ENCODE measurements at places on chromosomes 2 and 18.
A peak's percentile ranks its signal among the peaks of the same experiment; 100 is the strongest.

DNA sequence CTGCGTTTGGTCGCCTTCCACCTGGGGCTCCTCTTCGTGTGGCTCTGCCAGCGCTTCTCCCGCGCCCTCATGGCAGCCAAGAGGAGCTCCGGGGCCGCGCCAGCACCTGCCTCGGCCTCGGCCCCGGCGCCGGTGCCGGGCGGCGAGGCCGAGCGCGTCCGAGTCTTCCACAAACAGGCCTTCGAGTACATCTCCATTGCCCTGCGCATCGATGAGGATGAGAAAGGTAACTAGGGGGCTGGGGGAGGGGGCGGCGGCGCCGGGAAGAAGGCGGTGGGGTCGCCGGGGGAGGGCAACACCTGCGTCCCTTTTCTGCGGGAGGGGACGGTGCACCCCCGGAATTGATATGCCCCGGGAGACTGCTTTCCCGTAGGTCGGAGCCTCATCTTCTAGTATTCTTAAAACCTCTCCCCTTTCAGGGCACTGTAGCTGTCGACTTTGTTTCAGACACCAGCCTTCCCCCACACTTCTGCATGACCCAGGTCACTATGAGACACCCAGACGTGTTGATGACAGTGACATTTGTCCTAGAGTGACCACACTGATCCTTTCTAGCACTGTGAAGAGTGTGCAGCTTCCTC lies 755 bp downstream of the SPAST start:
- peak; percentile 25 for DNase-seq

GRCh38 chr2:191631754-191632153 lies 46.2 kb upstream of the NABP1 start:
- DNase-seq: no peak

DNA sequence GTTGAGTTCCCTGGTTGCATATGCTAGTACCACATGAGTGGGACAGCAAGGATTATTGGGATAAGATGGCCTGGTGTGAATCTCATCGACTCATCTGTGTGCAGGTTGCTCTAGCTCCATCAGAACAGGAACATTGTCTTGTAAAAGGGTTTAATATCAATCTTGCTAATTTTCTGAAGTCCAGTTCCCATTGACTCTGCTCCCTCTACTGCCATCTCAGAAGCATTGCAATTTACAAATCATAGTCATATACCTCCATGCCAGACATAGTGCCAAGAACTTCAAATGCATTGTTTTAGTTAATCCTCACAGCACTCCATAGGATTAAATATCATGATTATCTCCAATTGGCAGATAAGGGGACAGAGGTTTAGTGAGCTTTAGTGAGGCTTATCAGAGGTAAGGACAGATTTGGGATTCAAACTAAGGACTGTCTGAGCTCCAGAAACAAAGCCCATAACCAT lies 4.8 kb upstream of the STAT4 start:
- DNase-seq: peak; percentile 51

DNA sequence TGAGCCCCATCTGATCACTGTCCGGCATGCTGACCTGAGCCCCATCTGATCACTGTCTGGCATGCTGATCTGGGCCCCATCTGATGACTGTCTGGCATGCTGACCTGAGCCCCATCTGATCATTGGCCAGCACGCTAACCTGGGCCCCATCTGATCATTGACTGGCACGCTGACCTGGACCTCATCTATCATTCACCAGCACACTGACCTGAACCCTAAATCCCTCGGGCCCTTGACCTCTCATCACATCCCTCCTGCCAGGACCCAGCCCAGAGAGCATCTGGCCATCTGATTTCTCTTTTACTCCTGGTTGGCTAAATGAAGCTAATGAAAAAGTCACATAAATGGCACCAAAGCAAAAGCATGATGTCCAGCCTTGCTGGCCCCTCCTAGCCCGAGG lies 207.1 kb downstream of the NDUFA10 start:
- no peak for DNase-seq

GRCh38 chr2:134671513-134671912 lies 47.3 kb downstream of the TMEM163 start:
- DNase-seq: no peak

GRCh38 chr2:6748406-6749067 lies 117.2 kb downstream of the CMPK2 start:
- no peak for DNase-seq

GRCh38 chr2:73984203-73984921 lies at the start of gene TET3:
TET3 (plus strand) TSS chr2:73984910; CDS start chr2:73986404, 1,494 bp downstream.
- DNase-seq: peak; percentile 74

DNA sequence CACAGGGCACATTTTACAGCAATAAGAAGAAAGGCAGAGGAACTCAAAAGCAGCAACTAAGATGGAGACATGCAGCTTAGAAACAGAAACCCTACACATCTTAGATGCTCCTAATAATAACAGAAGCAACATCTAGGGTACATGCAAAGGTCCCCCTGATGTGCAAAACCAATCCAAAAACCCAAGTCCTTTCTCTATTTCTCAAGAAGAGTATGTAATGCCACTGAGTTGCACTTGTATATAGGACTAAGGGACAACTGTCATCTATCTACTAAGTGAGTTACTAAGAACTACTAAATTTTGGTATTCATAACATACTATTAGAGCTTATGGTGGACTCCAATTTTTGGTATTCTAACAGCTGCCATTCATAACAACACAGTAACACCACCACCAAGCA lies 28.4 kb downstream of the HNRNPLL start:
- DNase-seq: no peak

- peak; percentile 49 for DNase-seq
Observed at GRCh38 chr18:22703883-22704585, 229.1 kb upstream of the RBBP8 start.

- DNase-seq: no peak
Observed at GRCh38 chr2:99365661-99366060, 28.5 kb downstream of the EIF5B start.

- DNase-seq: peak; percentile 17
Observed at GRCh38 chr2:158011055-158011771, 90.5 kb upstream of the UPP2 start.

GRCh38 chr2:43224571-43225092 lies 1.8 kb downstream of the ZFP36L2 start:
- DNase-seq: peak; percentile 51

DNA sequence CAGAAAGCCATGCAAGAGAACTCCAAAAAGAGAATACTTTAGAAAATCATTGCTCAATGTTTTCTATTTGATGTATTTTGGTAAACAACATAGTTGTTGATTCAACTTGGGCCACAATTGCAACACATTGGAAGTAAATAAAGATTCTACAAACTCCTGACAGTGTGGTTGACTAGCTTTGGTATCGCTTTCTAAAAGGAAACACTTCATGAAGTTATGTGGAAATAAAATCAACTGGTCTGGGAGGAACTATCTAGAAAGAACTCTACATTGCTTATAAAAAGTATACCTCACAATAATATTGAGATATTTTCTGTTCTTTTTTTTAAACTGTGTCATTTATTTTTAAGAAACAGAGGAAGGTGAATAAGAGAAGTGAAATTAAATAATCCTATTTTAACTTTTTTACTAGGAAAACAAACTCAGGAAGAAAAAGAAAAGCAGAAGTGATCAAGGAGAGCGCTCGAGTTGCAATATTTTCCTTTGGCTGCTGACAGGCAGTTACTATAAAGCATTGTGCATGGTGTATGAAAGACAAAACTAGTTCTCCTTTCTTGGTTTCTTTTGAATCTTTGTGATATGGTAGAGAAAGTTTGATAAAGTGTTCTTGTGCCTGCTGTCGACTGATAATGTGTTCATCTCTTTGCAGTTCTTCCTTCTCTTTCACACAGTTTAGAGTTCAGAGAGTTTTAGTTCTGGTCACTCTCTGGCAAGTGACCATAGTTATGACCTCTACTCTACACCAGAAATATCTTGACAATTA lies 3.0 kb downstream of the DHRS9 start:
- DNase-seq: peak; percentile 28

- no peak for DNase-seq
Observed at GRCh38 chr2:218623366-218623705, 15.6 kb downstream of the PLCD4 start.

DNA sequence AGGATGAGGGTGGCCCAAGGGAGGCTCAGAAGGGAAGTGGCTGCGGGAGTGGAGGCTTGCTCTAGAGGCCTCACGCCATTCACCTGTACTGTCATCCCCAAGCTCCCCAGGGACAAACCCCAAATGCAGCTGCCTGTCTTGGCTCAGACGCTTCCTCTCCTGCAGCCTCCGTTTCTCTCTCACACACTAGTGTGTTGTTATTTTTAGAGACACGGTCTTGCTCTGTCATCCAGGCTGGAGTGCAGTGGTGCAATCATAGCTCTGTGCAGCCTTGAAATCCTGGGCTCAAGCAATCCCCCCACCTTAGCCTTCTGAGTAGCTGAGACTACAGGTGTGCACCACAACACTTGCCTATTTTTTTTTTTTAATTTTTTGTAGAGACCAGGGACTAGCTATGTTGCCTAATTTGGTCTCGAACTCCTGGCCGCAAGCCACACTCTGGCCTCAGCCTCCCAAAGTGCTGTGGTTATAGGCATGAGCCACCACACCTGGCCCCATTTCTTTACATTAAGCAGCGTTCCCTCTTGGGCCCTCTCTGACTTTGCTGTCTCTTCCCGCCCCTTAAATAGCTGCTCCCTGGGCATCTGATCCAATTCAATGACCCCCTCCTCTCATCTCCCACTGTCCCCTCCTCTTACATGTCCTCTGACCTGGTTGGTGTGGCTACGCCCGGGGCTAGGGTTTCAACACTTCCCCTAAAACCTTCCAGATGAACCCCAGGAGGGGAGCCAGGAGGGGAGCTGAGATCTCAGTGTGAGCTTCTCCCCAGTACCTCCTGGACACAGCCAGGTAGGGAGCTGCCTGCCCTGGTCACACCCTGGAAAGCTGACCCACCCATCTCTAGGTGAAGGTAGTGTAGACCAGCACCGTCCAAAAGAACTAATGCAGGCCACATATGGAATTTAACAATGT lies 24.0 kb upstream of the LOXHD1 start:
- no peak for DNase-seq

DNA sequence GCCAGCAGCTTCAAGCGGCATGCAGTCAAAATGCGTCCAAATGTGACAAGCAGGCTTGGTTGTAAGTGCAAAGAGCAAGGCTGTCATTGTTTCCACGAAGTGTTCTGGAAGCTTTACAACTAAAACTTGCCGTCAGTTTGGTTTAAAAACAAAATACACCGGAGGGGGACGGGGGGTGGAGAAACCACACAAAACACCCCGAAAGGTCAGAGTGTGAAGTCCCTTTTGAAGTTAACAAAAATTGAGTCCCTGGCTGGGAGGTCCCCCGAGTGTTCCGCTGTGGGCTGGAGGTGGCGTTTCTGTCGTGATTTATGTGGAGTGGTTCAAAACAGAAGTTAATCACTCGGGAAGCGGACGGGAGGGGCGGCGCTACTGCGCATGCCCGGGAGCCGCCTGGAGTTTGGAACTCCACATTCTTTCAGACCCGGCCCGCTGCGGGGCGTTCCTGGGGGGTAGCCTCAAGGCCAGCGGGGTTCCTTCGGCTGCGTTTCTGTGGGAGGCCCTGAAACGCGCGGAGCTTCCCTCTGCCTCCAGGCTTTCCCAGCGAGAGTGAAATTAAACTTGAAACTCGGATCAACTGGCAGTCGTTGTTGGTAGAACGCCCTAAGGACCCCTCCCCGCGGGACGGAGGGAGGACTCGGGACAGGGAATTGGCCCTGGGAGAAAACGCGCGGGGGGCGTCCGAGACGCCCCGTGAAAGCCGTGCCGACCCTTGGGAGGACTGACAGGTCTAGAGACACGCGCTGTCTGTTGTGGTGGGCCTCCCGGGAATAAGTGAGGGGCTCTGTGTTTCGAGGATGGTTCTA lies 1.4 kb downstream of the TGIF1 start:
- peak; percentile 83 for DNase-seq

DNA sequence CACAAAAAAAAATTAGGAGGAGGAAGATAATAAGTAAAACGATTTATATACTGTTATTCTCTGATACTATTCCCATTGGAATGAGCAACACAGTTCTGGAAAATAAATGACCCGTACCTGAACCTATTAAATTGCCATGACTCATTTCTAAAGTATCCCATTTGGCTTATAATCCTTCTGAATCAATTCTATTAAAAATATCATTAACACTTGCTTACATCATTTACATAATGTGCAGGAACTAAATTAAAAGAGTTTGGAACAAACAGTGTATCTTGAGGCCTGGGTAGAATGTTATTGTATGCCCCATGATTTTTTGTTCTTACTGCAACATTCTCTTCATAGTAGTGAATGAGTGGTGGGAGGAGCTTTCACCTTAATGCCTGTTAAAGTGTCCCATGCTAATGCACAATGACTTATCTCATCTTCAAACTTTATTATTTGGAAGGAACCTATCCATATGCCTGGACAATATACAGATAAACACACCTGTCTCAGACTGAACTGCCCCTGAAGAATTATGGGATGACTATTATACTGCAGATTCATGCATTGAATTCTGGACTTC lies 549.9 kb upstream of the ACVR2A start:
- no peak for DNase-seq

DNA sequence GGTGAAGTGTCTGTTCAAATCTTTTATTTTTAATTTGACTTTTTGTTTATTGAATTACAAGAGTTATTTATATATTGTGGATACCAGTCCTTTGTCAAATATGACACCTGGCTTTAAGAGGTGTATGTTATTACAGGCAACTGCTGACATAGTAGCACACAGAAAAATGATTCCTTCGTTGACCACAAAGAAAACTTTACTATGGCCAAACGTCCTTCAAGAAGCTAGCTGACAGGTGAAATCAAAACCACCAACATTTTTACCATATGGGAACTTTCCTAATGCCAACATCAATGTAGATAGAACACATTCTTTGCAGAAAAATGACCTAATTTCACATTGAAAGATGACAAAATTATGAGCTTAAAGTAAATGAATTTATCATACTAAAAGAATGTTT lies 6.4 kb upstream of the SRBD1 start:
- DNase-seq: no peak

DNA sequence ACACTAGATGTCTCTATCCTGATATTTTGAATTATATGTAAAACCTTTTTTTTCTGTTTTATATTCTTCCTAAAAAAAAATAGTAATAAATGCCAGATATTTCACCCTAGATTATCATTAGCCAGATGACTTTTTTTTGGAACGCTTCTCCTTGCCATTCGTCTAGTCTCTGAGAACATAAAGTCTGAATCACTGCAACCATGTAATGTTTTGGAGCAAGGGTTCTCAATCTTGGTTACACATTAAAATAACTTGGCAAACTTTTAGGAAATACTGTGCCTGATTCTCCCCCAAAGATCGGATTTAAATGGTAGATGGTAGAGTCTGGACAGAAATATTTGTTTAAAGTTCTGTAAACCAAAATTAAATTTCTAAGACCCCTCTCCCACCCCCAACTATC lies 21.0 kb downstream of the SLC25A52 start:
- DNase-seq: no peak

- no peak for DNase-seq
Observed at GRCh38 chr2:216548901-216549331, 50.3 kb downstream of the RPL37A start.

DNA sequence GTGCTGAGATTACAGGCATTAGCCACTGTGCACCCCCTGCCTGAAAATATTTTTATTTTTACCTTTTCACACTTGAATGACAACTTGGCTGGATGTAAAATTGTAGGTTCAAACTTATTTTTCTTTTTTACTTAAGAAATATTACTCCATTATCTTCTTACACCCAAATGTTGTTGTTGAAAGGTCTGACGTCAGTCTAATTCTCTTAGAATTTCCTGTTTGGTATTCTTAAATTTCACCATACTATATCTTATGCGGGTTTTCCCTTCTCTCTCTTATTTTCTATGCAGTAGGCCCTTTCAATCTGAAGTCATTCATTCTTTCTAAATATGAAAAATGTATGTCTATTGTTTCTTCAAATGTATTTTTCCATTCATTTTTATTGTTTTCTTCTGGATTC lies 29.1 kb upstream of the RAB11FIP5 start:
- DNase-seq: no peak
